Activated T-cell treated with anti-CD3 and anti-CD28 coated beads for 24 hours (primary cell): ENCODE measurements at places on chromosomes 6 and 20.
A peak's percentile ranks its signal among the peaks of the same experiment; 100 is the strongest.

DNA sequence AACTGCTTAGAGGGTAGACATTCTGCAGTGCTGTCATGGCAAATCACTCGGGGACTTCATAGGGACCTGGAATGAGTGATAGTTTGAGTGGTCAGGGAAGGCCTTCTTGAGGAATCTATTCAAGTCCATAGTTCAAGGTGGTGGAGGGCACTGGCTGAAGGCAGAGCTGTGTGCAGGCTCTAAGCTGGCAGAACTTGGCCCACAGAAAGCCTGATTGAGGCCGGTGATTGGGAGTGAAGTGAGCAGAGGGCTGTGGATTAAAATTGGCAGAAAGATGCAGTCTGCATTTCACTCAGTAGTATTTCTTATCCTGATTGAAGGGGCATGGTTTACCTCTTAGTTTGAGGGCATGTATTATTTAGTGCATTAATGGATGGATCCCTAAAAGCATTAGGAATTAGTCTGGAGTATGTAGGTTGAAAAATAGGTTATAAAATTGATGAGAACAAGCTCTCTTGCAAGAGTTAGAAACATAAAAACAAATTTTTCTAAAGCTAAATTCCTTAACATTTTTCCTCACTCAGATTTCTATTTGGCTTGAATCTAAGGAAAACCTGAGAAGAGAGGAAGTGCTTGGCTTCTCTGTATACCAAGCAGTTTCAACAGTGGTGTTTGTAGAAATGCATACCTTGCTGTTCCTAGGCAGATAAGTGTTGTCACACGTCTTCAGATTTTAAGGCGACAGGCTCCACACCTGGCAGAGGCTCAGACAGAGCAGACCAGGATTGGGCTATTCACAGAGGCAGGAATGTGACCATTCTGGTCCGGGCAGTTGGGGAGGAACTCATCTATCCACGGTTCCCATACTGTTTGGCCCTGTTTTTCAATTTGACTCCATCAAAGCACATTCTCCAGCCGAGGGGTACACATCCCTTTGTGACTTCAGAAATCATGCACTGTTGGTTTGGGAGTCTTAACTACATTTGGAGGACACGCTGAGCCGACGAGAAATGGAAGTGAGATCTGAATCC is 45.2 kb downstream of the UTRN start:
- no peak for DNase-seq

- no peak for DNase-seq
Measured at GRCh38 chr6:129959358-129959930, 58.9 kb upstream of the L3MBTL3 start.

- no peak for DNase-seq
Measured at GRCh38 chr6:57017069-57017468, 29.4 kb upstream of the KIAA1586 start.

GRCh38 chr20:57435498-57436222 is 44.5 kb downstream of the RBM38 start:
- peak; percentile 19 for DNase-seq
